GDM1 (cell line): ENCODE measurements at places on chromosomes 11 and 22.
A peak's percentile ranks its signal among the peaks of the same experiment; 100 is the strongest.

GRCh38 chr11:128424851-128425285, 162.5 kb downstream of the ETS1 start:
- no peak for DNase-seq

DNA sequence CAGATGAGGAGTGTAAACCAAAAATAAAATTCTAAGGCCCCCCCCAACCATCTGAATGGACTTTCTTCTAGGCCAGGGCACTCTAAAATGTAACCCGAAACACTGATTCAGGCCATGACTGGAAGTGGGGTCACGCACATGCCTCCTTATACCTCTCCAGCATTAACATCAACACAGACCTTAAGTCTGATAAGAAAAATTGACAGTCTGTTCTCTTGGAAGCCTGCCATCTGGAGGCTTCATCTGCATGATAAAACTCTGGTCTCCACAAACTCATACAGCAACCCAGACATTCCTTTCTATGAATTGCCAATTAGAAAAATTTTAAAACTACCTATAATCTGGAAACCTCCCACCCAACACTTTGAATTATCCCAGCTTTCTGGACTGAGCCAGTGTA, 3.9 kb upstream of the SERGEF start:
- no peak for DNase-seq

DNA sequence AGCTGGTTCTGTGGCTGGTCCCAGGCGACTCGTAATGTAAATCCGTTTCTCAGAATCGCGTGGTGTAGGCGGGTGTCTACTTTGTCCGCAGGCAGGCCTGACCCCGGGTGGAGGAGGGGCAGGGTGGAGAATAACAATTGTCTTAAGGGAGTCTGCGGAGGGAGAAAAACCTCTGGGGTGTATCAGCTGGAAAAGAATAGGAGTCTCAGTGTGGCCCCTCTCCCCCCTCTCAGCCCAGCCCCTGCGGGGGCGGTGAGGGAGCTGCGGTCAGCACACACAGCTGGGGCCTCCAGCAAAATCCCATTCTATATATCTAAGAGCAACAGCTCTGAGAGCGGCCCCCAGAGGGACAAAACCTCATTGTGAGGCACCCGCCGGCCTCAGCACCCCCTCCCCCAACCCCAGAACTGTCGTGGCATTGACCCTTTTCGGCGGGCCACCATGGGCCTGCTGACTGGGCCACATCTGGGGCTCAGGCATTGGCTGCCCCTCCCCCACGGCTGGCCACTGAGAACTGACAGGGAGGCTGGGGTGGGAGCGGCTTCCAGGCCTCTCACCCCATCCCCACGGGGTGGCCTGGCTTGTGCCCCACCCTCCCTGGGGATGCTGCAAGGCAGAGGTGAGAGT, 2.7 kb upstream of the MYRF start:
- no peak for DNase-seq

- no peak for DNase-seq
Observed at GRCh38 chr11:12552692-12553091, 121.5 kb upstream of the TEAD1 start.

DNA sequence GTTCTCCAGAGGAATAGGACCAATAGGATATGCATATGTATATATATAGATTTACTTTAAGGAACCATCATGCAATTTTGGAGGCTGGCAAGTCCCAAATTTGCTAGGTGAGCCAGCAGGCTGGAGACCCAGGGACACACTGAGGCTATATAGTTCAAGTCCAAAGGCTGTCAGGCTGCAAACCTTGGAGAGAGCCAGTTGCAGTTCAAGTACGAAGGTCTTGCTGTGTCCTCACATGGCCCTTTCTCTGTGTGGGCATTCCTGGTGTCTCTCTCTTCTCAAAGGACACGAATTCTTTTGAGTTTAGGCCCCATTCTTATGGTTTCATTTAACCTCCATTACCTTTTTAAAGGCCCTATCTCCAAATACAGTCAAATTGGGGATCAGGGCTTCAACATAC, 134.4 kb upstream of the SORL1-AS1 start:
- no peak for DNase-seq

DNA sequence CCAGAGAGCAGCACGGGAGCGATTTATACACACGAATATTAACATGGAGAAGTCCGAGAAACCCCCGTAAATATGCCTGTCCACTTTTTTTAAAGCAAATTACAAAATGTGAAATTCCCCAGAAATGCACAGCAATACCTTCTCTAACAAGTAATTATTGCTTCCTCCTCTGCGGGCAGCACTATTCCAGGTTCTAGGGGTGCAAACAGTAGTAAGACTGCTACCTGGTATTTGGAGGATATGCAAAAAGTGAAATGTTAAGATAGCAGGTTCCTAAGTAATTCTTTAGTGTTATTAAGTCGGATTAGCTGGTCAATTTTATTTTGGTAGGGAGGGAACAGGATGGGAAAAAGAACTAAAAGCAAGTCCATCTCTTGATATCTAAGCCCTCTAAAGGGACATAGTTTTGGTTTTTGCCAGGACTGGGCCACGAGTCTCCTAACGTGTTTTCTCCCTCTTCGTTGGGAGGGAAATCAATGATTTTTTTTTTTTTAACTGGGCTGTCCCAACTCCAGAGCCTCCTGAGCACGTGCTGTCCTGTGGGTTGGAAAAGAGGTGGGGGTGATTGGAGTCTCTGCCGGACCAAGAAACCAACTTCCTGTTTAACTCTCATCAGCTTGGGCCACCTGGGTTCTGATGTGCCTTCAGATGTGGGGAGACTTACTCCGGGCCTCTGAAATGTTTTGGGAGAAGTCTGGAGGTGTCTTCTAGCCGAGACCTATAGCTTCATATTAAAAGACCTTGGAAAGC, 1.7 kb upstream of the XBP1 start:
- DNase-seq: peak; percentile 59

DNA sequence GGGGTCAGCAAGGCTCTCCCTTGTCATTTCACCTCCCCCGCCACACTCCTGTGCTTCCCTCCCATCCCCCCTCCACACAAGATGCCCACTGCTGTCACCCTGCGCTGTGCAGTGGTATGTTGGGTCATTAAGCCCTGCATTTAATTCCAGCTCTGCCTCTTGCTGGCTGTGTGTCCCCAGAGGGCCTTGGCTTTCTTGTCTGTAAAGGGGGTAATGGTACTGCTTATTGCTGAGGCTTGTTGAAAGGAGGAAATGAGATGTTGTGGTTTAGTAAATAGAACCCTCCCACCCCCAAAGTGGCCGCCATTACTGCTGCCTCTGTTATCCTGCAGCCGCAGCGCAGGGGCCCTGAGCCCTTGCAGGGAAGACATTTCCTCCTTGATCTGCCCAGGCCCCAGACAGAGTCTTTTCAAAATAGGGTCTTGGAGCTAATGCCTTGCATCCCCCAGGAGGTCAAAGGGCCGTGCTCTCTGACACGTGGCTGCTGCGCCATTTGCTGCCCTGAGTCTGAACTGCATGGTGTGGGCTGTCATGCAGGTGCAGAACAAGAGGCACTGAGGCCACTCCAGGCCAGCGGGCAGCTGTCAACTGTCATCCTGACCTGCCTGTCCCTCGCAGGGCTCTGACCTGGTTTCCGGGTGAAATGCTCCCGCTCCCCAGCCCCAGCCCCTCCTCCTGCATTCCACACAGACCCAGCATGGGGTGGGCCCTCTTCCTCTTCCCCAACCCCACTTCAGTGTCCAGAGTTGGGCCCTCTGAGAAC, 18.7 kb downstream of the PVALB start:
- DNase-seq: no peak

- no peak for DNase-seq
Observed at GRCh38 chr22:31253949-31254348, 38.3 kb downstream of the PIK3IP1 start.

DNA sequence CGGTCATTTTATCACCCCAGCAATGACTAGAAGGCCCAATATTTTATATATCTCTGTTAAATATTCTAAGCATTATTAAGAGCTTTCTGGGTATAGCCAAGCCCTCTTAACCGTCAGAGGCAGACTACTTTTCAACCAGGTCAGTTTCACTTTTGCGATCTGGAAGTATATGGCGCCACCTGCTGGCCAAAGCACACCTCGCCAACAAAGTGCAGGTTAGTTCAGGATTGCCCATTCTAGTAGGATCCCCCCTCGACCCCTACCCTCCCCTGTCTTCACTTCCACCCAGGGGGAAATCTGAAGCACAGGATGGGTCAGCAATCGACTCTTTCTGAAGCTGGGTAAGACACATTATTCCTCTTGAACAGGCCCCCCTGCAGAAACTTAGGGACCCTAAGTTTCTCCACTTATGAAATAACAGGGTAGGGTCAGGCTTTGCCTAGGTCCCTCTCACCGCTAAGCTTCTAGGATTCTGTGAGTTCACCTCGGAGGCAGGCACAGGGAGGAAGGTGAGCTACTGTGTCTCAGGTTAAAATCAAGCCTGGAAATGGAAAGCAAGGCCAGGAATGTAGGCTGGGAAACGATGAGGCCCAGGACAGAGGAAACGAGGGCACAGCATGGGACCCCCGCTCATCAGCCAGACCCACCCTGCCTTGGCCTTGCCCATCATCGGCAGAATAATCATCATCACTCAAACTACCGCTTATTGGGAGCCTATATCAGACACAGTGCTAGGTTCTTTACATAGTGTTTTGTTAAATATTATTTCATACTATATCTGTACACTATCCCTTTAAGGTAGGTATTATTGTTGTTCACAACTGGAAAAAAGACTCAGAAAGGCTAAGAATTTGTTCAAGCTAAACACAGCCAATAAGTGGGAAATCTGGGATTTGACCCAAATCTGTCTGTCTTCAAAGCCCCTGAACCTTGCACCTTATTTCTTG, 35.6 kb downstream of the KCNJ1 start:
- DNase-seq: peak; percentile 65

DNA sequence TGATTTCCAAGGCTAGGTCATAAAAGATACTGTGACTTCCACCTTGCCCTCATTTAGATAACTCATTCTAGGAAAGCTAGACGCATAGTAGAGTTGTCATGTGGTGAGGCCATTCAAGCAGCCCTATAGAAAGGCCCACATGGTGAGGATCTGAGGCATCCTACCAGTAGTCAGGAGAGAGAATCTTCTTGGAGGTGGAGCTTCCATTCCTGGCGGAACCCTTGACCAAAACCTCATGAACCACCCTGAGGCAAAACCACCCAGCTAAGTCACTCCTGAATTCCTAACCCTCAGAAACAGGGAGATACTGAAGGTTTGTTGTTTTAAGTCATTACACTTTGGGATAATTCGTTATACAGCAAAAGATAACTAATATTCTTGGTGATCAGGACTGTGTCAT, 2.9 kb upstream of the HDHD5 start:
- DNase-seq: no peak

- no peak for DNase-seq
Observed at GRCh38 chr11:59197991-59198390, 14.7 kb downstream of the MPEG1 start.

GRCh38 chr11:82373781-82374542, 359.7 kb downstream of the FAM181B start:
- no peak for DNase-seq

DNA sequence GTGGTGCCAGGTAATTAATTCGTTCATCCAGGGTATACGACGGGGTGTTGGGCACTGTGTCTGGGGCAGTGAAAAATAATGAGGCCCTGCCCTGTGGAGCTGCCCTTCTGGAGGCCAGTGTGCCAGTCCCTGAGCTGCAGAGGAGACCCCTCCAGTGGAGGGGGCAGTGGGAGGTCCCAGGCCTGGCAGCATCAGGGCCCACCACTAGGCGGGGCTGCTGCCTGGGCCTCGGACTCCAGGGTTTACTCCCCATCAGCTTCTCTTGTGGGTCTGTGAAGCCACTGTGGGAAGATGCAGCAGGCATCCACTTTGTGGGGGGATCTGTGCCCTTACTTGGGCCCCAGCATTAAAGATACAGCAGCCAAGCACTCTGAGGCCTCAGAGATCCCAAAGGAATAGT, 17.4 kb upstream of the TMPRSS6 start:
- no peak for DNase-seq

DNA sequence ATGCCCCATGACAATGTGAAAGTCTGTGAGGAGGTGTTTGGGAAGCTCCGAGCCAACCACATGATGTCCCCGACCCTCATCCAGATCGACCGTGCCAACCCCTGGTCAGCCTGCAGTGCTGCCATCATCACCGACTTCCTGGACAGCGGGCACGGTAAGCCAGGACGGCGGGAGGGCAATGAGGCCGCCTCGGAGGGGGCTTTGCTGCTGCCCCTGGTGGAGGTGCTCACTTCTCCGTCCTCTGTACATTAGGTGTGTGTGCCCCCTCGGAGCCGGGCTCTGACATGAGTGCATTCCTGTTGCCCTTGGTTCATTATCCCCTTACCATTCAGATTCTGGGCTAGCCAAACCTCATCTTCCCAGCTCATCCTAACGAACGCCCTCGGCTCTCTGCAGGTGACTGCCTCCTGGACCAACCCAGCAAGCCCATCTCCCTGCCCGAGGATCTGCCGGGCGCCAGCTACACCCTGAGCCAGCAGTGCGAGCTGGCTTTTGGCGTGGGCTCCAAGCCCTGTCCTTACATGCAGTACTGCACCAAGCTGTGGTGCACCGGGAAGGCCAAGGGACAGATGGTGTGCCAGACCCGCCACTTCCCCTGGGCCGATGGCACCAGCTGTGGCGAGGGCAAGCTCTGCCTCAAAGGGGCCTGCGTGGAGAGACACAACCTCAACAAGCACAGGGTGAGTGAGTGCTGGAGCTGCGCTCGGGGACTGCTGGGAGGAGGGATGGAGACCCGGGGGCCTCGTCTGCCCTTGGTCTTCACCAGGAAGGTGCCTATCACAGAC, 13.8 kb downstream of the ADAMTS15 start:
- DNase-seq: no peak

GRCh38 chr22:38655519-38656255, 505 bp downstream of the FAM227A start:
- DNase-seq: no peak

- DNase-seq: no peak
Observed at GRCh38 chr11:46845440-46845739, 690 bp downstream of the CKAP5 start.

DNA sequence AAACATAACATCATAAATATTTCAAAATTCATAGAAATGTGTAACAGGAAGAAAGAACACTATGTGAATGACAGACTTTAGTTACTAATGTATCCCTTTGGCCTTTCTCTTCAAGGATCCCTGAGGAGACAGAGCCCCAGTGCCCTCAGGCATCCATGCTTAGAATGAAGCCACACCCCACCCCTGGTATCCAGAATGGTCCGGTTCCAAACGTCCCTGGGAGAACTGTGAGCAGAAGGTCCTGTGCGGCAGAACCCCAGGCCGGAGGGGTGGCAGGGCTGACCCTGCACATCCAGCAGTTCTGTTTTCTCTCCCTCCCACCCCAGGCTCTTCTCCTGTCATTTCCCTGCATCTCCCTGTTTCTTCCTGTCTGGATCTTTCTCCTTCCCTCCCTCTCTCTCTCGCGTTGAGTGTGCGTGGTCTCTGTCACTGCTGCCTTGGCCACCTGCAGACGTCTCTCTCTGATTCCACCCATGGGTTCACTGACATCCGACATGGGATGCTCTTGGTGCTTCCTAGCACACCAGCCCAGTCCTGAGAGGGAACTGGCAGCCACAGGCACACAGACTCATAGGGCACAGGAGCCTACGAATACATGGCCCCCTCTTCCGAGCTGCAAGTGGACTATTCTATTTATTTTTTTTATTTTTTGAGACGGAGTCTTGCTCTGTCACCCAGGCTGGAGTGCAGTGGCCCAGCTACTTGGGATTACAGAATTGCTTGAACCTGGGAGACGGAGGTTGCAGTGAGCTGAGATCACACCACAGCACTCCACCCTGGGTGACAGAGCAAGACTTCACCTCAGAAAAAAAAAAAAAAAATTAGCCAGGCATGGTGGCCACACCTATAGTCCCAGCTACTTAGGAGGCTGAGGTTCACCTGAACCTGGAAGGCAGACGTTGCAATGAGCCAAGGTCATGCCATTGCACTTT, 5.7 kb downstream of the RFPL1 start:
- no peak for DNase-seq

- DNase-seq: no peak
Observed at GRCh38 chr11:9974375-9974774, 310.5 kb downstream of the SWAP70 start.

GRCh38 chr22:36343070-36343719, 44.6 kb downstream of the MYH9 start:
- DNase-seq: no peak
